ENCODE measurements at places on chromosomes 1 and 21.

DNA sequence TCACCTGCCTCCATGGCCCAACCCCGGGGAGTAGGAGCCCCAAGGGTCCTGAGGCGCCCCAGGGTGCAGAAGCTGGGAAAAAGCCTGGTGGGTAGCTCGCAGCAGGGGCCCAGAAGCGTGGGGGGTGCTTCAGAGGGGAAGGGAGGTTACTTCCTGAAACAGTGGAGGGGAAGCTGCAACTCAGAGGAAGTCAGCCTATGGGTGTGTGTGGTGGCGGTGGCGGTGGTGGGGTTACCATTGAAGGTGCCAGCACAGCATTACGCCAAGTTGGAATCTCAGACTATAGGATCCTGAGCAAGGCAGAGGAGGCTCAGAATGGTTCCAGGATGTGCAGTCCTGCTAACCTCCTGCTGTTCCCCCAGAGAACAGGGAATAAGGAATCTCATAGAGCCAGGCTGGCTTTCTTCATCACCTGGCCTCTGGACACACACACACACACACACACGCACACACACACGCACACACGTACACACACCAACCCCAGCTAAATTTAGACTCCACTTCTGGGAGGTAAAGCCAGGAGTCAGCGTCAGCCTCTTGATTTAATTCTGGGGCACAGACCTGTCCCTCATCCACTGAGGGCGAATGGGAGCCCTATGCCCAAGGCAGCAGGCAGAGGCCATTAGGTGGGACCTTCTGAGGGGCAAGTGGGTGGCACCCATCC, 1.3 kb downstream of the DENND4B start:
- no peak for DNase-seq

DNA sequence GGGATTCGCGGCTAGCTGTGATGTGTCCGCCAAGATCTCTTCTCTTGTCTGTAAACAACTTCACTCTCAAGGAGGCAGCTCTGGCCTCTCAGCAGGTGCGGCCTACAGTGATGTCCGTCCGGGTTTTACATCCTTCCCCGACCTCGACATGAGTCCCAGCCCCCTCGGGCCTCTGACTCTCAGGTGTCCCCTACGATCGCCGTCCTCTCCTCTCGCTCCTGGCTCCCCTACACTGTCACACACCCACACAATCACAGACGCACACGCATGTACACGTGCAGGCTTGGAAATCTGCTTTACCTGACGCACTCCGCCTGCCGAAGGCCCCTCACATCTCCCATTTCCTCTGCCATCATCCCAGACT, 797 bp upstream of the RSPH1 start:
- DNase-seq, result no peak

DNA sequence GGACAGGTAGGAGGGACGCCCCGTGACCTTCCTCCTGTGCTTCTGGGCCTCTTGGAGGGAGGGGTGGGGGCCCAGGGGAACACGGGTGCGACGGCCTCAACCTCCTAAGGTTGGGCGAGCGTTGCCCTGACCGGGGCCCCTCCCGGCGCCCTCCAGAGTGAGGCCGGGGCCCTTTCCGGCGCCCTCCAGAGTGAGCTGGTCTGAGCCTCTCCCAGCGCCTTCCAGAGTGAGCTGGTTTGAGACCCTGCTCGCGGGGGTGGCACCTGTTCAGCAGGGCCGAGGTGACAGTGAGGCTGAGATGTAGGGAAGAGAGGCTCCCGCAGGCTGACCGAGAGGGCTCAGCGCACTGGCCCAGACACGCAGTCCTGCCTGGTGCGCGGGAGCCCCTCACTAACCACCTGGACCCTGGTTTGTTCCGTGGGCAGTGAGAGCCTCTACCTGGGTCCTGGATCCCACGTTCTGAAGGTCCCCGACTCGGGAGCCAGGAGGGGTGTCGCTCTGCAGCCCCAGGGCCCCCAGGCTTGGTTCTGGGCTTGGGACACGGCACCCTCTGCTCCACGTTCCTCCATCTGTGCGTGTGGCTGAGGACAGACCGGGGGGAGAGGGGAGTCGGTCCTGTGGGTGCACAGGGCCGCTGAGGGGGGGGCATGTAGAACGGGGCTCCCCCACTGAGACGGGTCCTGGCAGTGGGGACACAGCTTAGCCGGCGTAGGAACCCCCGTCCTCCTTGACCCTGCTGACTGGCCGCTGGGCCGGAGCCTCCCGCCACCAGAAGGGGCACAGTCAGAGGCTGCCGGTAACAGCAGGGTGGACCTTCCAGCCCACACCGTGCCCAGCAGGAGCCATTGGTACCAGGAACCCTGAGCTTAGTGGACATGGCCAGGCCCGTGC, 1.4 kb downstream of the COL6A1 start:
- DNase-seq, result no peak

DNA sequence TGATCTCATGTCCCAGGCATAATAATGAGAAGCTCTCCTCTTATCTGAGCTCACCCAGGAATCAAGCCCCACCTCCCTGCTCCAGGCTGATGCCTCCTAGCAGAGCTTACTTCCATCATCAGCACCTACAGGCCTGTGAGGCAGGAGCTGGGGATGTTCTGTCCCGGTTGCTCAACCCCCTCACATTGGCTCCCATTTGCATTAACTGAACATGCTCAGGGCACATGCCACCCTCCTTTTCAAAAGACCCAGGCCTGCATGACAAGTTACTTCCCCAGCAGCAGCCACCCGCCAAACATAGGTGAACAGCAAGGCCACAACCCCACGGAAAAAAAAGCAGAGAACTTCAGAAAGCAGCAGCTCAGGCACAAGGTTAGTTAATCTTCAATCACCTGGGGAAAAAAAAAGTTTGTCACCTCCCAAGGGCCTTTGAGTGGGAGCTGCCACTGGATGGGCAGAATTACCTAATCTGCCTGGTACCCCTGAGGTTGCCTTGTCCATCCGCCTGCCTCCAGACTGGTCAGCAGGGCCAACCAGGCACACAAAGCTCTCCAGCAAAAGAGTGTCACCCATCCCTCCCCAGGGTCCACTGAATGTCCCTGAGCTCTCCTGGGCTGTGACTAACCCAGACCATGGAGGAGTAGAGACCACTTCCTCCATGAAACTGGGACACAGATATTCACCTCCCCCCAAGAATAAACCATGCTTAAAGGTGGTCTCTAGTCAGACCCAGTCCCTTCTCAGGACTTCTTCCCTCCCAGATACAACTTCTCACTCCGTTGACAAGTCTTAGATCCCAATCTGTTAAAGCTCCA, 4.4 kb downstream of the KCNN3 start:
- DNase-seq, result no peak

DNA sequence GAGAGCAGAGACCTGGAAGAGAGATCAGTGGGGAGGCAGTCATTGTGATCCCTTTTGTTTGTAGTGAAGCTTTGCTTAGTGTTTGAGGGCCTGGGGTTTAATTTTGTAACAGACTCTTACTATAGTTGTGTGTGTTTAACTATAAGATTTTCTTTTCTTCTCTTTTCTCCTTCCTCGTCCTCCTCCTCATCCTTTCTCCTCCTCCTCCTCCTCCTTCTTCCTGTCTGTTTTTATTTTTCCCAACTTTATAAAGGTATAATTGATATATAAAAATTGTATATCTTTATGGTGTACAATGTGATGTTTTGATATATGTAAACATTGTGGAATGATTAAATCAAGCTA, 71.2 kb upstream of the MACF1 start:
- DNase-seq, result no peak

- DNase-seq, result no peak
Observed at GRCh38 chr1:16900751-16901150, 5.0 kb downstream of the RNU1-2 start.

DNA sequence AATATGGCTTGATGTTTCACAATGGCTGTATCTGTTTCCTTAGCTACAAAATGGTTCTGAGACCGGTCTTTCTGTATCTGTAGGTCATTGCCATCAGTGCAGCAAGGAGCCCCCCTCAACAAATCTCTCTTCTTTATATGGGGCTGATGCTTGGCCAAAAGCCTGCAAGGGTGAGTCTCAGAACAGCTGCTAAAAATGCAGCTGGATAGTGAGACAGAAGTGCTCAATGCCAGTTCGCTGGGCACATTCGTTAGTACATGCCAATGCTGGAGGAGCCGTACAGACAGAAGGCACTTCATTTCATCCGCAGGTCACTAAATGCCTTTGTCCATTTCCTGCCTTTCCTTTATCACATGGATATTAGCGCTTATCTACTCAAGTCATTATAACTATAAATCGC, 67.3 kb downstream of the RUNX1 start:
- no peak for DNase-seq

GRCh38 chr1:235745503-235746136, 96.0 kb upstream of the GNG4 start:
- DNase-seq, result no peak

- no peak for DNase-seq
Observed at GRCh38 chr1:3894626-3895278, 5.3 kb downstream of the C1orf174 start.

DNA sequence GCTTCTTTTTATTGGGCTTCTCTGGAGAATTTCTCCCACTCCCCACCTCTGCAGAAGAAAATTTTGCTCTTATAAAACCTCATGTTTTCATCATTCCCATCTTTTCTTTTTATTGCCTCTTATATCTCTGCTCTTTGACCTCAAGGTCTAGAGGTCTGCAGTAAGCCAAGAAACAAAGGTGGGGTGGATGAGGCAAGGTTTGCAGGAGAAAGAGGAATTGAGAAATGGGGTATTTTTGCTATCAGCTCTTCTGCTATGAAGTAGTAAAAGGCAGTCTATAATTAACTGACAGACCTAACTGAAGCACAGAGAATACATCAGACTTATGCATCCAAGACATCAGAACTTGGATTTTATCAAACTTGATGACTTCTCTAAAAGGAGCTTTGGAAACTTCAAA, 22.9 kb downstream of the SYT11 start:
- no peak for DNase-seq

DNA sequence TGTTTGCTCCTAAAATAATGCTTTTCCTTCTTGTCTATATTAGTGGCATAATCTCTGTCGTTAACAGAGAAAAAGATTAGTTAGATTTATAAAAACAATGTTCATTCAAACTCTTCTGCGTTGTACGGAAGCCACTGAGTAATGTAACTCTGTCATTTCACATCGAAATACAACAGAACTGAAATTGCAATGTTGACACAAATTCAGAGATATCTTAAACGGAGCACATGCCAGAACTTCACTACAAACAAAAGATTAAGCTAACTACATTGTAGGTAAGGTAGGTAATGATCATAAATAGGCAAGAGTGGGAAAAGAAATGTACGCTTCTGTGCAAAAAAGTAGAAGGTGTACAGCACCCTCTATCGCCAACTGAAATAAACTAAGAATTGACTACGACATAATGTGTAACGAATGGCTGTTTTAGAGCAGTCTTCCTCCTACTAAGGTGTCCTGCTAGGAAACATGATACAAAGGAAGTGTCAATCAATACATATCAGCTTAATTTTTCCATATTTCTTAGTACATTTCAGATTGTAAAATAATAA, 56.6 kb downstream of the PCNX2 start:
- DNase-seq, result no peak

DNA sequence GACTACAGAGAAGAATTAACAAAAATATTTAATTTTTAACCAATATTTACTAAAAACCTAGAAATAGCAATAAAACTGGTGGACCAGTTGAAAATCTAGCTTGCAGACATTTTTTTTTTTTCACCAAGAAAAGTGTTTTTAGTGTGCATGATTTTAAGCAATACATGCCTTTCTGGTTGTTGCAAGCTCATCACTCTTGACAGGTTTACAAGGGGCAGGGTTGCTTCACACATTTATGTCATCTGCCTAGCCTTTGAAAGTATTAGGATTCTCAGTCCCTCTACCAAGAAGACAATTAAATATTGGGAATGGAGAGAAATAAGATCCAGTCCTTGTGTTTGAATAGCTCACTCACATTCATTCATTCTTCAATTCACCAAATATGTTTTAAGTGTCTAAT, 53.8 kb upstream of the LYPLAL1 start:
- DNase-seq, result no peak

DNA sequence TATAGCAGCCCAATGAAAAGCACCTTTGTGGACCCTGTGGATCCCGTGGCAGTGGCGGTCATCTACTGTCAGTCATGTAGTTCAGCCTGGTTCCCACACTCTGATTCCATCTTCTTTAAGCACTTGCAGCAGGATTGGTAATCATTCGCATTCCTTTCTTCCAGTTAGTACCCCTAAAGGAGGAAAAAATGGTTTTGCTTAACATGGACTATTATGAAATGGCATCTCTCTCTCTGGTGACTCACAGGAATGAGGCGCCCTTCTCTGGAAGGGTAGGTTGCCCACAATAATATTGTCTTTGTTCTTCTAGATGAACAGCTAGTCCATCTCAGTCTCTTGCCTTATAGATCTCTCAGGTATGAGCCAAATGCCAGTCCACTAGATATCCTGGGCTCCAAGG, 127.9 kb upstream of the MROH9 start:
- no peak for DNase-seq

DNA sequence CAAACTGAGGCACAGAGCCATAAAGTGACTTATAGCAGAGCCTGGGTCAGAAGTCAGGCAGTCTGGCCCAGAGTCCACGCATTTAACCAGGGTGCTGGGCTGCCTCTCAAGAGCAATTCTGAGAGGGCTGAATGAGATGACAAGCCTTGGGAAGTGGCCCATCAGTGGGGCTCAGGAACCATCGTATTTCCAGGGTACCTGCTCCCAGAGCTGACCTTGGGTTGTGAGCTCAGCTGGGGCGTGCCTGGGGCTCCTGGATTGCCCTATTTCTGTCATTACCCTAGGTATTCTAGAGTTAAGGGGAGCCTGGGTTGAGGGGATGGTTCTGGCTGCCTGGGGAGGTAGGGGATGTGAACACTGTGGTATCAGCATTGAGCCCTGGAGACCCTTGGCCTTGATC, 49.4 kb downstream of the LGR6 start:
- no peak for DNase-seq

- no peak for DNase-seq
Observed at GRCh38 chr1:177686933-177687332, 282.9 kb downstream of the SEC16B start.

DNA sequence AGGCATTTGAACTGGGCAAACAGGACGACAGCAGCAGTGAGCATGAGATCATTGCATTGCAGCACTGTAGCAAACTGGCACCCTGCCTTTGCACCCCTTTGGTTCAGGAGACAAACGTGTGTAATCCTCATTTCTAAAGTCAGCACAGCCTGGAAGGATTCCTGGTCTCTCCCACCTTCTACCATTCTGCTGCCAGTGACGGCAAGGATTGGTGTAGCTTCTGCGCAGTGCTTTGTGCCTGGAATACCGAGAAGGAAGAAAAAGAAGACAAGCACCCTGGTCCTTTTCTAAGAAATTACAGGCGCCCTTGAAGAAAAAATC, 805.3 kb downstream of the USP25 start:
- peak; percentile 13 for DNase-seq

DNA sequence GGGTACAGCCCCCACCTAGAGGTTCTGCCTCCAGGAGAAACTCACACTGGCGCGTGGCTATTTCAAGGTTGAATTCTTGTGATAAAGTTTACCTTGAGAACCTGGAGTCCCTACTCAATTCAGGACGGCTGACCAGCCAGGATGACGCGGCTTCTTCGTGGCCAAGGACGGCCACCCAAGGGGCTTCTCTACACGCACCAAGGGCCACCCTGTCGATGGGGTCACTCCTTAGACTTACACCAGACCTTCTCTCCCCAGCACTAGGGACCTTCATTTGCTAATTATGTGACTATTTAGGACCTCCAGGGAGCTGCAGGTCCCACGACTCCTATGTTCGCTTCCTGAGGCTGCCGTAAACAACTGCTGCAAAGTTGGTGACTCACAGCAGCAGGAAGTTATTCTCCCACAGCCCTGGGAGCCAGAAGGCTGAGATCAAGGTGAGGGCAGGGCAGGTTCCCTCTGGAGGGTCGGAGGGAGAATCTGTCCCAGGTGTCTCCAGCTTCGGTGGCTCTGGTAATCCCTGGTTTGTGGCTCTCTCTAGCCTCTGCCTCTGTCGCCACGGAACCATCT, 135.9 kb downstream of the NPHP4 start:
- no peak for DNase-seq

GRCh38 chr21:44682580-44683151, 703 bp upstream of the KRTAP12-1 start:
- DNase-seq, result no peak

Measured in smooth muscle cell of the brain vasculature (primary cell).